Endothelial cell of umbilical vein (primary cell): ENCODE measurements at places on chromosomes 2 and 18. TPM values are rescaled to one million over a fixed set of nuclear protein-coding genes. Genes with fewer than 3 reads are reported as not detected.

GRCh38 chr18:62325806-62326645 is 916 bp downstream of the TNFRSF11A start:
- peak; percentile 38 for DNase-seq

GRCh38 chr2:207417301-207417718 is 112.5 kb upstream of the CREB1 start:
- DNase-seq, result no peak

GRCh38 chr2:228067309-228067708 is 114.2 kb downstream of the SPHKAP start:
- no peak for DNase-seq

GRCh38 chr2:226994775-226995174 is 158.9 kb downstream of the RHBDD1 start:
- no peak for DNase-seq

DNA sequence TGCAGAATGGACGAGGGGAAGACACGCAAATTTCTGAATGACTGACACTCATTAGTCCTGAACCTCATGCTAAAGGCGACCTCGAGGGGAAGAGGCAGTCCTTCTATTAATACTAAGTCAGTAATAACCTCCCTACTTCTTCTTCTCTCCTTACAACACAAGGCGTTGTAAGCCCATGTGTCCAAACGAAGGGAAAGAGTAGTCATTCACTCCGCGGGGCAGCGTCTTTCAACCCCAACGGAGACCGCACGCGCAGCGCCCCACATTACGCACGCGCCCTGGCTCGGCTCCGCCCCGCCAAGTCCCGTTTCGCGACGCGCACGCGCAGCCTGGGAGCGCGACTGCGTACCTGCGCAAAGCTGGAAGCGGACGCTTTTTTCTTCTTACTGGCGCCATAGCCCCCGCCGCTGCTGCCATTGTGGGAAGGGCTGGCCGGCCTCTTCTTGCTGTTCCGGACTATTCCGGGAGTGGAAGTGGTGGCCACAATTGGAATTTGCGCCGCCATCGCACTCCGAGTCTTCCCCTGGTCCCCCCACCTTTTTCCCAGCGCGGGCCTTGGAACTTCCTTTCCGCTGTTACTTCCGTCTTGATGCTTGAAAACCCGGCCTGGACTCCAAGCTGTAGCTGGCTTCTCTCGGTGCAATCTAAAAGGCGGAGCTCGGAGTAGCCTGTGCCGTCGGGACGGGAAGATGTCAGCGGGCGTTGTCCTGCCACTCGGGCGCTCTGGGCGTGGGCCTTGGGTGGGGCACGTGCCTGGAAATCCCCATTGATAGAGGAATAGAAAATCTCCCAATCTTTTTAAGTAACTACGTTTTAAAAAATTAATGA is at the start of gene INO80C:
TSS of gene INO80C (minus strand) at position 591 of the 828 bp plus-strand sequence. CDS start at position 505, 86 bp downstream.
- peak; percentile 96 for DNase-seq

DNA sequence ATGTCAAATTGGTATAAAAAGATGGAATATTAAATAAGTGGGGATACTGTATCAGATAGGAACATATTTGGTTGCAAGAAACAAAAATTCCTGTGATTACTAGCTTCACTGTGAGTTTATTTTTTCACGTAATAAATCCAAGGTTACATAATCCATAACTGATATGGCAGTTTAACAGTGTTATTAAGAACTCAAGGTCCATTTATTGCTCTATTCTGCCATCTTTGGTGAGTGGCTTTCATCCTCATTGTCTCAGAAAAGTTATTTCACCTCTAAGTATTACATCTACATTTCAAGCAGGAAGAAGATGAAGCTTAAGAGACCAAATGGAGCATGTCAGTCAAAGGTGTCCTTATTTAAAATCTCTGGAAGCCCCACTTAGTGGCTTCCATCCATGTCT is 37.2 kb downstream of the YIPF4 start:
- DNase-seq, result no peak

- no peak for DNase-seq
These were observed 49.9 kb upstream of the PARD3B start for GRCh38 chr2:204495381-204495780.

- no peak for DNase-seq
These were observed 1044.0 kb upstream of the PIK3C3 start for GRCh38 chr18:40911041-40911440.

DNA sequence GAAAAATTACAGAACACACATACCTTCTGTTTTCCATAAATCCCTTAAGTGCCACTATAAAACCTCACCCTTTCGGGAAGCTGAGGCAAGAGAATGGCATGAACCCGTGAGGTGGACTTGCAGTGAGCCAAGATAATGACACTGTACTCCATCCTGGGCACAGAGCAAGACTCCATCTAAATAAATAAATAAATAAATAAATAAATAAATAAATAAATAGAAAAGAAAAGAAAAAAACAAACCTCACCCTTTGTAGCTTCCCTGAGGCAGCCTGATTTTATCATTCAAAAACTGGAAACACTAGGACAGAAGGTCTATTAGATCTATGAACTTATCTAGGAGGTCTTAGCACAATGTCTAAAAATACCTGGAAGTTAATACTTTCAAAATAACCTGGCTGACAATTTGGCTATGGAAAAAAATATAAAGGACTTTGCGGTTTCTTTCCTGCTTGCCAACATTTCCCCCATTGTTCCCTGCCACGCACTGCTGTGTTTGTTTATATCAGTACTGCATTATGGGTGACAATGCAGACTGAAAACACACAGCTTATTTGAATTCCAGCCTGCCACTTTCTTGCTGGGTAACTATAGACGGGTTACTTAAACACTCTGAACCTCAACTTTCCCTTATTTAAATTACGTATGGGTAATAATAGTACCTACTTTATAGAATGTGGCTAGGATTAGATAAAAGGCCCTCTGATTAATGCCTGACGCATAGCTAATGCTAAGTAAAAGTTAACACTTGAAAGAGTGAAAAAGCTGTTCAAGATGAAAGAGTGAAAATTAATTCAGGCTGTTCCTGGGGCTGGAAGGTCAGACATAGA is 313.0 kb downstream of the RDH14 start:
- DNase-seq, result peak; percentile 19

GRCh38 chr2:125037135-125037653 is 1012.1 kb downstream of the CNTNAP5 start:
- no peak for DNase-seq

GRCh38 chr2:102735416-102736109 is 26.3 kb upstream of the TMEM182 start:
- peak; percentile 5 for DNase-seq

- DNase-seq, result no peak
These were observed 61.8 kb downstream of the CXCR4 start for GRCh38 chr2:136055929-136056688.

DNA sequence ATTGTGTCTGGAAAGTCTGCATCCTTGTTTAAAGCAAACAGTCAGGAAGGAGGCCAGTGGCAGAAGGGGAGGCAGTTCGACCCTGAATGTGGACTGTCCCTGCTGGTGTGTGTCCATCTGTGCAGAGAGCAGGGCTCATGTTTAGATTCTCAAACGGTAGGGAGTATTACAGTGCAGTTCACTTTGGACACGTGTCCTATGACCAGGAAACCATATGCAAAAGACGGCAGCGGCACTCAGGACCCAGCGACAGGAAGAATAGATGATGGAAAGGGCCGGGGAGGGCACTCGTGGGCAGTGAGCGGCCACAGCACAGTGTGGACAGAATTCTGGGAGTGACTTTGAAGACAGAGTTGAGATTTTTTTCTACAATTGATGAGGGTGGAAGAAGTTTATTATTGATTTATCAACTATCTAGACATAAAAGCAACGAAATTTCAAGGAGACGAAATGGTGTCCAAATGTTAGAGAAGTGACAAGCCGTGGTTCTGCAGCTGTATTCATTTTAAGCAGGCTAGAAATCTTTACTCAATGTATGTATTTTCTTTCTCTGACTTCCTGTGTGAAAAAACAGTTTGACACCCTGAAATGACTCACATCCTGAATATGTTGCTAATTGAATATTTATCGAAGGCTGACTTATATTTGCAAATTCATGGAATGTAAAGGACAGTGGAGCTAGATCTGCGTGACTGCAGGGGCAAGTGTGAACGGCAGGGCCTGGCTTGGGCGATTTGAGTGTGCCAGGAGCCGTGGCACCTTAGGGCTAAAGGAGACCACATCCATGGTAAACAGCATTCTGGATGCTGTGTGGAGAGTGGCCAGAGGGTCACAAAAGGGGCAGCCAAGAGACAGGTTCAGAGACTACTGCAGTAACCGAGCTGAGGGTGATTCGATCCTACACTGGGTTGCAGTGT is 214.2 kb downstream of the PTGR3 start:
- peak; percentile 75 for DNase-seq

DNA sequence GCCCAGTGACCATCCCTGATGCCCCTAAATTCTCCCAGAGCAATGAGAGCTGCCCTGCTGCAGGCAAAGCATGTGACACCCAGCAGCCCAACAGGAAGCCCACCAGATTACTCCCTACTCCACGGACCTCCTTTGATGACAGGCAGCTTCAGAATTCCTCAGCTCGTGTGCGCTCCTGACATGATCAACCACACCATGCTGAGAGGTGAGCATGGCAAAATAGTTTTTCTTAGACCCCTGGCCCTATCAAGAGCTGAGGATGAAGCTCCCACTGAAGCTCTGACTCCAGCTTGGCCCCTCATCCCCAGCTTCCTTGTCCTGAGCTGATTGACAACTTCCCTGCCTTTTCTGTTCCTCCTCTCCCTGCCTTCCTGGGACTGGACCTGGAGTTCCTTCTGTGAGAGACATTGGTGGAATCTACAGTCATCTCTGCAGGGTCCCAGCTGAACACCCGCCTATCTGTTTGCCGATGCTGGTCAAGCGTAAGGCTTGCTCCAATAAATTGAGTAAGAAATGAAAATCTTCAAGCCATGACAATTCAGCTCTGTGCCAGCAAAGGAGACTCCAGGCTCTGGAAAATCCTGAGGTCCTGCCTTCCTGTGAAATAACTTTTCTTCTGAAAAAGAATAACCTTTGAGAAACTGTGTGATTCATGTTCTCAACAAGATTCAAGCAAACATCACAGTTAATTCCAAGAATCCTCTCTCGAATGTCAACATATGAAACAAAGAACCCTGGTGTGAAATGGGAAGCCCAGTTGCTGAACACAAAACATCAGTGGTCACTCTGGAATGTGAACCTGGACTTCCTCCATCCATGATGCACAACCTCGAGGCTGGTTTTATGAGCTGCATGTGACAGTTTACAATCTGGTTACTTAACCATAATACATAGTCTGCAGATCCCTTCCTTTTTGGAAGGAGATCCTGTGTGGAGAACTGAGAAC is 201.1 kb downstream of the SPP2 start:
- peak; percentile 91 for DNase-seq

GRCh38 chr2:96214554-96214953 is 5.9 kb upstream of the STARD7 start:
- DNase-seq, result no peak

DNA sequence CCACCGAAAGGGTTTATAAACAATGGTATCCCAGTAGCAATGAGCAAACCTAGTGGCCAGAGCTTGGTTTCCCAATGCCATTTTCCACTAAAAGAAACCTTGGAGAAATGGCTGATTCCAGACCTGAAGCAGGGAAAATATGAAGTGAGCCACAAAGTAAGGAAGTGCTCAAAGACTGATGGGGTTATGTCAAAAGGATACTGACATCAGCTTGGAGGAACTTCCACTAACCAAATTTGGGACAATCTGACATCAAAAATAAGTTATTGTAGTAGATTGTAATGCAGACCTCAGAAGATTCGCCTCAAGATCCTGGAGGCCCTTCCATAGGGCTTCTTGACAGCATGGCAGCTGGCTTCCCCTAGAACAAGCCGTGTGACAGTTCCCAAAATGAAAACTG is 79.4 kb upstream of the SP3 start:
- DNase-seq, result no peak

GRCh38 chr2:70641263-70641784 is 87.7 kb upstream of the TGFA start:
- DNase-seq, result no peak

DNA sequence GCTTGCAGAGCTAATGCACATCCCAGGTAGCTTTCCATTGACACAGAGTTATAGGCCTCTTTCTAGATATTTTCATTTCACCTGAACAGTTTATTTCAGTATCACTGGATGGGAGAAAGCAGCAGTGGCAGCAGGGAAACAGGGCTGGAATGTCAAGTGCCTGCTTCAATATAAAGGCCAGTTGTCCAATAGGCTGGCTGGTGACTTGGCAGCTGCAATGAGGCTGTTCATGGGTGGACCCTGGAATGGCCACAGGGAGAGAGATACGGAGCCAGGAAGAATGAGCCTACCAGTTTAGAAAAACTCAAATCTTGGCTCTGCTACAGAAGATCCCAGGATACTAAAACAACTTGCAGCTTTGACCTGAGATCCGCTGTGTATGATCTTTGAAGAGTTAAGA is 185.0 kb downstream of the BCL11A start:
- no peak for DNase-seq

DNA sequence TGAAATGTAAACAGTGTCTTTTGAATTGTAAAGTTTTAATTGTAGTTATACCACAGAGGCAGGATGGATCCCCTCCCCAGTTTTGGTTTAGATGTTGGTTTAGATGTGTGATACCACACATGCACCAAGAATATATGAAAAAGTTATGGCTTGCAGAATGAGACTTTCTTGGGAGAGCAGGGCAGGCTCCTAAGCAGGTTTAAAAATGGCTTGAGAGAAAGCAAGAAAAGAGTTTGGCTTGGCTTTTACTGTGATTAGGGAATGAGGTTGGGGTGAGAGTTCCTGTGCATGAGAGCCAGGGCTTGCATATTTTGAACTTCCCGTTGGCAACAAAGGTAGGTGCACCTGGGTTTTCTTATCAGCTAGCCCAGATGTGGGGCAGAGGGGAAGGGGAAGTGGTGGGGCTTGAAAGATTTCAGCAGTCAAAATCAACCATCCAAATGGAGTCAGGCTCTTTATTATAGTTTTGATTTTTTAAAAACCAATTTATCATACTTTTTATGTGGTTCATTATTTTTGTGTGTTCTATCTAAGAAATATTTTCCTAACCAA is 246.9 kb downstream of the MTX2 start:
- peak; percentile 82 for DNase-seq

- DNase-seq, result no peak
These were observed 2.1 kb downstream of the LIPT1 start for GRCh38 chr2:99156891-99157290.

- no peak for DNase-seq
These were observed 196.0 kb downstream of the LNPK start for GRCh38 chr2:175806125-175806490.

- DNase-seq, result no peak
These were observed 161.9 kb upstream of the SKOR2 start for GRCh38 chr18:47413327-47413726.

- DNase-seq, result no peak
These were observed 251.0 kb upstream of the CHAC2 start for GRCh38 chr2:53516650-53517049.

GRCh38 chr2:172926785-172927640 is 148.6 kb upstream of the MAP3K20 start:
- peak; percentile 21 for DNase-seq

The VWA3B gene
- not detected in 2 replicates for polyA plus RNA-seq

The TSPYL6 gene
- 0.03 TPM in 1 of 2 replicates, not detected in the other for polyA plus RNA-seq

The SF3B6 gene
- 91.9 and 150 TPM in 2 replicates for polyA plus RNA-seq

The TMEM169 gene
- polyA plus RNA-seq, result not detected in 2 replicates

The OLA1 gene
- polyA plus RNA-seq, result 19.6 and 30.6 TPM in 2 replicates

The DSG4 gene
- polyA plus RNA-seq, result not detected in 2 replicates

The POTEC gene
- polyA plus RNA-seq, result not detected in 2 replicates

The MGAT4A gene
- 8.2 and 9.2 TPM in 2 replicates for polyA plus RNA-seq

The FAP gene
- polyA plus RNA-seq, result 0.96 and 1.1 TPM in 2 replicates
